ENCODE measurements at places on chromosomes 3 and 15.
A peak's percentile ranks its signal among the peaks of the same experiment; 100 is the strongest.

DNA sequence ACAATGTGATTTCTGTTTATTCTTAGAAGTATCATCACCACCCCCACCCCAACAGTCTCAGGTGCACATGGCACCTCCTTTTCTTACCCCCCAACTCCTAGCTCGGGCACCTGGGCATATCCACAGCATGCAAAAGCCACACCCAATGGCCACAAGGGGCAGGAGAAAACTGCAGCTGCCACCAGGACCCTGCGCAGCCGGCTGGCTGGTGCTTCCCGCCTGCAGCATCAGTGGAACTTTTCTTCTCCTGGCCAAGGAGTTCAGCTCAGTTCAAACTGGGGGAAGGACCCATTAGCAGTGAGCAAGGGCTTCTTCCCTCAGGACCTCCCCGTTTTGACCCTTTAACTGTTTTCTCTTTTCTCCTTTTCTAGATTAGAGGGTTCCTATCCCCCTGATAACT lies 44.8 kb downstream of the TM4SF18 start:
- DNase-seq = no peak

GRCh38 chr3:131705558-131706051 lies 202.8 kb upstream of the MRPL3 start:
- no peak for DNase-seq

DNA sequence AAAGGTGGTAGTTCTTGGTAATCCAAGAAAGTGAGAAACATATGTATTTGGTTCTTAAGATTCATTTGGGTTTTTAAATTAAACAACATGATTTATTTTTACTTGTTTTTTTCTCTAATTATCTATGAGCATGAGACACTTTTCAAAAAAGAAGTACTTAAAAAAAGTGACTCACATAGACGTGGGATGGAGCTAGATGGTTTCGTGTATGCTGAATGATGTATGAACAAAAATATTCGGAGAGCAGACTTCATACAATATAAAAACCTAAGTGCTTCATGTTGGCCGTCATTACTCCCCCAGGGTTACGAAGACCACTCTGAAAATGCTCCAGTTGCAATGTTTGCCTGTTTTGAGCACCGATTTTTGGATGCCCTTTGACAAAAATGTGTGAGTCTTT lies 90.9 kb downstream of the RORA start:
- DNase-seq = no peak

GRCh38 chr3:37136067-37136466 lies 38.3 kb downstream of the LRRFIP2 start:
- DNase-seq = no peak

- no peak for DNase-seq
These were observed 206.0 kb downstream of the RBMS3 start for GRCh38 chr3:29486917-29487316.

- no peak for DNase-seq
These were observed 29.6 kb upstream of the EHHADH start for GRCh38 chr3:185283374-185283935.

GRCh38 chr3:71316066-71316777 lies 267.3 kb downstream of the FOXP1 start:
- DNase-seq = no peak

DNA sequence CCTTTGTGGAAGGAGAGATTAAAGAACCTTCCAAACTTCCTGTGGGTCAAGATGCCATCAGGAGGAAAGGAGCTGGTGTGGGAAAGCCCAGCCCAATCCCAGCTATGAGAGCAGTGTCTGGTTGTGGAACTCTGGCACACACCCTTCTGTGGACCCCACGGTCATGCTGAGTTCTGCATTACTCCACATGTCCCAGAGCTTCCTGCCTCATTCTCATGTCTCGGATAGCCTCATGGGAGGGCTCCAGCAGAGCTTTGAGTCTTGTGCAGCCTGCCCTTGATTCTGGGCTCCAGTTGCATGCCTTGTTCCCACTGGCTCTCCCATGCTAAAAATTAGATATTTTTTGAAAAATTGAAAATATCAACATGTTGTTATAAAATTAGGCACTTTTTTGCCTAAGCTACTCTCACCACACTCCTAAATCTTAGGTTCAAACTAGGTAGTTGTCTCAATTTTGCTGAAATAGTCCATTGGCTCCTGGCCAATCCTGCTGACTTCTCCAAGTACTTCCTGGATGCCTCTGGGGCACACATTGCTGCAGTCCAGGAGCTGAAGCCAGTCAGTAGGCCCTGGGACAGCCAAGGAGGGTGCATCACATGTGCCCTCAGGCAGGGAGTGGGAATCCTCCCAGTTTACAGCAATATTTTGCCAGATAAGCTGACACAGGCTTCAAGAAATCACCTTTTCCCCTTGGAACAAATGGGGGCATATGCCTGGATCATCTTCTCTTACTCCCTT lies 144.3 kb downstream of the EEFSEC start:
- DNase-seq = no peak

- DNase-seq = no peak
These were observed 121.5 kb upstream of the GALNT15 start for GRCh38 chr3:16052964-16053363.

DNA sequence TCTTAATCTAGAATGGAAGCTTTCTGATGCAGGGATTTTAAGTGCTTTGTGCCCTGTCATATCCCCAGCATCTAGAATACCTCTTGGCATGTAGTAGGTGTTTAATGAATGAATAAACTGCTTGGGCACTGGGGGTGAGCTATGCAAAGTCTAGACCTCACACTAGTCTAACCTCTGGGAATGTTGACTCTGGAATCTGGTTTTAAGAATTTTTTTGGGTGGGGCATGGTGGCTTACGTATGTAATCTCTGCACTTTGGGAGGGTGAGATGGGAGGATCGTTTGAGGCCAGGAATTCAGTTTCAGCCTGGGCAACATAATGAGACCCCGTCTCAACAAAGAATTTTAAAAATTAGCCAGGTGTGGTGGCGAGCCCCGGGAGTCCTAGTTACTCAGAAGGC lies 146.3 kb upstream of the RGMA start:
- no peak for DNase-seq

GRCh38 chr15:51342227-51342999 lies 958 bp downstream of the GLDN start:
- DNase-seq = no peak

DNA sequence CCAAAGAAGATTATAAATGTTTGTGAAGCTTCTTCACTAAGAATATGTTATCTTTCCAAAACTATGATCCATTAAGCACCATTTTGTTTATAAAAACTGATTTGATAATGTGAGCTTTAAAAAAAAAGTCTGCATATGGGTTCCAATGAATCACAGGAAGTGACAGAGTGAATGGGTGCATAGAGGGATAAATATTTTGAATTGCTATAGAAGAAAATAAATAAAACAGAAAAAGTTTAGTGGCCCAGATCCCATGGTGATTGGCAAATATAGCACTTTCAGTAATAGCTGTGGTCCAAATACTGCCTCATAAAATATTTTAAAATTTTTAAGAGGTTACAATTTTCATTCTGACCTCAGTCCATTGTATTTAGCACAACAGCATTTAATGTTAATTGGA lies 19.2 kb downstream of the CPA3 start:
- no peak for DNase-seq

DNA sequence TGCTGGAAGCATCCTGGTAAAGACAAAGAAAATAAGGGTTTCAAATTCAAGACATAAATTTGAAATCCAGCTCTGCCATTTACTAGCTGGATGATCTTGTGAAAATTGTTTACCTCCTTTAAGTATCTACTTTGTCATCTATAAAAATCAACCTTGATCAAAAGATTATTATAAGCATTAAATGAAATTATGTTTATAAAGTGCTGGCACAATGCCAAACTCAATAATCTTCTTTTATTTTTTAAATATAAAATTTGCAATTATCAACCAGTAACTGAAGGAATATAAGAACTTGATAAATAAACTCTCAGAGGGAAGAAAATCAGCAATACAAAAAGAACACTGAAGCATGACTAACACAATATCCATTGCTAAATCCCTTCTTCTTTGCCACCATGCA lies 25.8 kb downstream of the C3orf33 start:
- DNase-seq = no peak

DNA sequence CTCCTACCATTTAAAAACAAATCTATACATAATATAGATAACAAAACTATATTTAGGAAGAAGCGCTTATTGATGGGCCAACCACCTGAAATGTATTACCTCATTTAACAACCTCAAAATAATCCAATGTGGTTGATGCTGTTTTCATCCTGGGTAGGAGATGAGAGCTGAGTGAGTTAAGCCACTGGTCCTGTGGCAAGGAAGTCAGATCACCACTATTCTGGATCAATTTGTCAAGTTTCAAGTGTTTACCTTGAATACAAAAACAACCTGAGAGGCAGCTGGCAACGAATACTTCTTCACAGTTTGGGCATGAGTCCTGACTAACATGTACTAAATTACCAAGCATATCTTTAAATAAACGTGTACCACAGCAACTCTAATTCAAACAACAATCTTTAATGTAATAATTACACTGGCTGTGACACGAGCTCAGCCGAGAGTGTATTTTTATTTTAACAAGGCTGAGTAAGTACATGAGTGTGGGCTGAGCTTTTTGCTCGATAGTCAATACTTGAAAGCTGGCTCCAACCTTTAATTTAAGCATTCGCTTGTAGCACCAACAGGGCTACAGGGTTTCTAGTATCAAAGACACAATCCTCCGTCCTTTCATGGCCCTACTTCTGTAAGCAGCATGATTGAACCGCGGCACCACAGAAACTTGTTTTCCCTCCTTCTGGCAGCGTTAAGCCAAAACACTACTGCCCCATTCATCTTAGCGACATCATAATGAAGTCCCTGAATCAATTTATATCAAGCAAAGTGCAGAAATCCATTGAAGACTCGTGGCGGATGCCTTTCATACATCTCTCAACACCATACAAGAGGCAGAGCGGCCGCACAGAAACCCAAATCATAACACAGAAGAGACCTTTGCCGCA lies 93.8 kb upstream of the ICE2 start:
- no peak for DNase-seq

DNA sequence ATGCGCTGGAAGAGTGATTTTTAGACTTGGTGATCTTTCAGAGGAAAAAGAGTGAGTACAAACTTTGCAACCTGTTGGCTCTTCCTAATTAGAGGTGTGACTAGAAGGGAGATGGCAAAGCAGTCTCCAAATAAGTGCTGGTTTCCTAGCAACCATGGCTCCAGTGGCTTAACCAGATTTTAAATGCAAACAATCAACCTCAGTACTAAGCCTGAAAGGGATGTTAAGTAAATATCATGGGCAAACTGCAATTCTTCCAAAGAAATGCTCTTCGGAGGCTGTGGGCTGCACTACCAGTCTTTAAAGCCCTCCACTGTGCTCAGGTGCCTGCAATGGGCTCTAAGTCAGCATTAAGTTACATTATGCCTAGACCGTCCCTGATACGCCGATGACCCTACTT lies 678.1 kb upstream of the CCDC54 start:
- DNase-seq = no peak

- DNase-seq = peak; percentile 85
These were observed 46.3 kb downstream of the FOXP1 start for GRCh38 chr3:71537211-71537611.

DNA sequence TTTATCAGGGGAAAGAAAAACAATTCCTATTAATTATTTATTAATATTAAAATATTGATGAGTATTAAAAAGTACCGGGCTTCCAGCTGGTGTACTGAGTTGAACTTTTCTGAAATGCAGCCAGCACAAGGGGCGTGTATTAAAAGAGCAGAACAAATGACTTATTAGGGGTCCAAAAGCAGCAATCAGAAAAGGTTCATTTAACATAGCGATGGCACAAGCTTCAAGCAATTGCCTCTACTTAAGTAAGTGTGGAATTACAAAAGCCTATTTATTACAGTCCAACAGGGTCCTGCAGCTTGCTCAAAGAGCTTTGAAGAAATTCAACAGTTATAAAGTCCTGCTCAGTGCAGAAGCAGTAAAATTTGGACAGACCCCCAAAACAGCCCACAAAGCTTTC lies 285.6 kb downstream of the EPHA3 start:
- DNase-seq = no peak

- no peak for DNase-seq
These were observed 361.1 kb downstream of the ERC2 start for GRCh38 chr3:56107157-56107556.

- DNase-seq = no peak
These were observed 214.7 kb upstream of the ZBTB20 start for GRCh38 chr3:115361806-115362205.

- no peak for DNase-seq
These were observed 82.9 kb downstream of the THBS1 start for GRCh38 chr15:39663704-39664250.

DNA sequence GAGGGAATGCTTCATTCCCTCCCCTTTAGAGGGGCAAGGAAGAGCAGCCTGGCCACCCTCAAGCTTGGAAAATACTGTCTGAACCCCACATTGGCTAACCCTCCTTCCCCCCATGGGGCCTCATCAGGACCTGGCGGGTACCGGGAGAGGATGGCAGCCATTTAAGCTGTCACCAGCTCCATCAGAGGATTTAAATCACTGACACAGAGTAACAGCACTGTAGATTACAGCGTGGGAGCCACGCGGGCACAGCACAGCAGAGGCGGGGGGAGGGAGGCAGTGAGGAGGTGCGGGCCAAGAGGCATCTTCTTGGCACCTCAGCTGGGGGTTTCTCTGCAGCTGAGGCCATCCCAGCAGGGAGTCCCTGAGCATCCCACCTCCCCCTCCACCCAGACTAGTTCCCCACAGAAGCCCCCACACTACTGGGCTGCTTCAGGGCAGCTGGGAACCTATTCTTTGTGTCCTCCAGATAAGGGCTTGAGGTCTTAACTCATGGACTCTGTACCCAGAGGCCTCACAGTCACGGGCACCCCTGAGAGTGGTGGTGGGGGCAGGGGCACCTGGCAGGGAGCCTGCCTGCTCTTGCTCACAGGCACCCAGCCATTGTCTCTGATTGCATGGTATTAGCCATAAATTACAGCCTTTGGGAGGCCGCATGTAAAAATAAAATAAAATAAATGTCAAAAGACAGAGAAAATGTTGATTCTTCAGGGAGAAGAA lies 21.9 kb upstream of the CACNA2D2 start:
- DNase-seq = no peak

DNA sequence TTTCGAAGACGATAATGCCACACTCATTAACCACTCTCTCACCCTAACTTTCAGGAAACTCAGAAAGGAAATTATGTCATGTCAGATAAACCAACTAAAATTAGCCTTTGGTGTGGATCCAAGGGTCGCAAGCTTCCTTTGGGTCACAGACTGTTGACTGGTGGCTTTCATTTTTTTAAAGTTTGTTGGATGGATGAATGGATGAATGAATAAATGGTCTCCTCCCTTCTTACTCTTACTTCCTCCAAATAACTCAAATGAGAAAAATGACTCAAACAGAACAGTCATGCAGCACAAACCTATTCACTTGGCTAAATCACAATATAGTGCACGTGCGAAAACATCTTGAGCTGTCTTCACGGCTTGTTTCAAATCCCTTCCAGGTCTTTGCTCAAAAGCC lies 82.9 kb upstream of the HACD2 start:
- DNase-seq = no peak

All from AG04450 (cell line).